ENCODE measurements at places on chromosomes 1 and 21.

- DNase-seq = no peak
Measured at GRCh38 chr1:204932573-204932909, 61.9 kb downstream of the NFASC start.

DNA sequence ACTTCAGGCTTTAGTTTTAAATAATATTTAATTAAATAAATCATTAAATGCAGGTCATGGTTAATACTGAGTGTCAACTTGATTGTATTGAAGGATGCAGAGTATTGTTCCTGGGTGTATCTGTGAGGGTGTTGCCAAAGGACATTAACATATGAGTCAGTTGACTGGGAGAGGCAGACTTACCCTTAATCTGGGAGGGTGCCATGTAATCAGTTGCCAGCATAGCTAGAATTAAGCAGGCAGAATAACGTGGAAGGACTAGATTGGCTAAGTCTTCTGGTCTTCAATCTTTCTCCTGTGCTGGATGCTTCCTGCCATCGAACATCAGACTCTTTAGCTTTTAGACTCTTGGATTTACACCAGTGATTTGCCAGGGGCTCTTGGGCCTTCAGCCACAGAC lies 85.3 kb downstream of the MAP3K21 start:
- DNase-seq = no peak

GRCh38 chr1:205003358-205004131 lies 39.5 kb upstream of the CNTN2 start:
- no peak for DNase-seq

GRCh38 chr1:225468270-225469020 lies 40.6 kb upstream of the LBR start:
- DNase-seq = no peak

DNA sequence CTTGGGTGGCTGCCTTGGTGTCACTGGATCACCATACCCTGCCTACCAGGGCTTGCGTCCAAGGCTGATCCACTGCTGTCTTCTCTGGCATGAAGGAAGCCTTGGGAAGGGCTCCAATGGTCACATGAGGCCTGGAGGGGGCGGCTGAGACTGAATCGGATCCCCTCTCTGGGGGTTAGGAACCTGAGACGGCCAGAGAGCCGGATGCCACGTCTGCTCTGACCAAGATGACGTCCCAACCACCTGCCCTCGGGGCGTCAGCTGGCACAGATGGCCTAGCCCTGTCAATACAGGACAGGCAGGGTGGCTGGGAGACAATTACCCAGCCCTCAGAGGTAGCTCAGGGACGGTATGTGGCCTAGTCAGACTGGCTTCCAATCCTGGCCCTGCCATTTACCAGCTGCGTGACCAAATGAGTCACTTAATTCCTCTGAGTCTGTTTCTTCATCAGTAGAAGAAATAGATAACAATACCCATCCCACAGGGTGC lies 5.4 kb downstream of the TRIM62 start:
- DNase-seq = no peak

DNA sequence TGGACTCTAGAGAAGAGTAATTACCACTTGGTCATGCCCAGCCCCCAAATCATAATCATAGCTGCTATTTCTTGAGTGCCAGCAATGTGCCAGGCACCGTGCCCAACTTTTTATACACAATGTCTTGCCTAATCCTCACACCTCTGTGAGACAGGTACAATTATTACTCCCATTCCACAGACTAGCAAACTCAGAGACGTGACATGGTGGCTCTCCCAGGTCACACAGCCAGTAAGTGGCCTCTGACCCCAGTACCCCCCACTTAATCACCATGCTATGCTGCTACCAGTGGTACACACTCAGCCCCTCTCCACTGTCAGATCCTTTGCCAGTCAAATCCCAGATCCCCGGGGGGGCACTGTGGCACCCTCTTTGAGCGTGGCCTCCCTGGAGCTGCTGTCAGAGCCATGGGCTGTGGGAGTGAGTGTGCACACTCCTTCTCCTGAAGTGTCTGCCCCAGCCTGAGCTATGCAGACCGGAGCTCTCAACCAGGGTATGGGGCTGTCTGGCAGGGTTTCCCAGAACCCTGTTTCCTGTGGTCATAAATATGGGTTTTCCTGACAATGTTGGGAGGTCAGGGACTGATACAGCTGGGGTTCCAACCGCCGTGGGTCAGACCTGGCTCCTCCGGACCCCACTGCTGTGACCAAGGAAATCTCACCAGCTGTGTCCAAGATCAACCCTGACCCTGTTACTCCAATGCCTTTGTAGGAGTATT lies 51.8 kb downstream of the LACTBL1 start:
- DNase-seq = no peak

DNA sequence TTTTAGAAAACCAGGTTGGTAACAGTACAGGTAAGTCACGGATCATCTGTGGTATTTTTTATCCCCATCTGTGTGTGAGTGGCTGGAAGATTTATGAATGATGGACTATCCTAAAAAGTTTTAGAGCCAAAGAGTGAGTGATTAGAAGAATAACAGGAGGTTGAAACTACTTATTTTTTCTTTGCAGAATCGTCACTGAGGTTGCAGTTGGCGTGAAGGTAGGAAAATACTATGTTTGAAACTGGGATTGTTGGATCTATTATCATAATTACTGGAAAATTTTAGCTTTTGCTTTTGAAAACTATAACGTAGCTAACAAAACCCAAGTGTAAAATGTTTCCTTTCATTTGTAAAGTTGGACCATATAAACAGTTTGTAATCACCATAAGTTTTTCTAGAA lies 1.8 kb downstream of the PTBP2 start:
- DNase-seq = no peak

- no peak for DNase-seq
Measured at GRCh38 chr1:230858918-230859729, 9.2 kb downstream of the C1orf198 start.

DNA sequence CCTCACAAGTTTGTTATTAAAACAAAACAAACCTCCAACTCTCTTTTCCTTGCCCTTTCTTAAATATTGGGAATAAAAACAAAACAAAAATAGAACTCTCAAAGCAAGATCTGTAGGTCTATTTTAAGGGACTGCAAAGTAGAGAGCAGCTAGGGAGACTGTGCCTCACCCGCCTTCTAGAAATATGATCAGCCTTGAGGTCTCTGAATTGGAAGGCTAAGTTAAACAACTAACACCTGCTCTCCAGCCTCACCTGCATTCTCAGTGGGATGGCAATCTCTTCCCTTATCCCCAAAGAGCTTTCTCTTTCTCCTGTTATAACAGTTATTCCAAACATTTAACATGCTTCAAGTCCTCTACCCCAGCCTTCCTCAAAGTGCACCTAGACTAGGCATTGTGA lies 75.5 kb upstream of the TNR start:
- DNase-seq = no peak

- no peak for DNase-seq
Measured at GRCh38 chr1:203508463-203509073, 14.6 kb downstream of the OPTC start.

DNA sequence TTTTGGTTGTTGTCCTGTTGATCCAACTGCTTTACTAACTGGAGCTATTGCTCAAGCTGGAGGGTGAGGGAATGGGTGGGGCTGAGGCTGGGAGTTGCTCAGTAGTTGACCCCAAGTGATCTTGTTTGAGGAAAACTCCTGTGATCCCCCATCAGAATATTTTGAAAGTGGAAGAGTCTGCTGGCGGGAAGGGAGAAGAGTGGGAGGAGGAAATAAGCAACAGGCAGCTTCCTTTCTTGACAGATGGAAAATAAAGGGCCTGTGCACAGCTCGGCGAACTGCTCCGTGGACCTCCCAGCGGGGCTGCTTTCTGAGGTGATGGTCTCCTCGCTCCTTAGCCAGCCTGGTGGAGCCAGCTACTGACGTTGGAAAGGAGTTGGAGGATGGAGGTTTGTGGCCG lies 199.1 kb upstream of the LMO4 start:
- DNase-seq = no peak

DNA sequence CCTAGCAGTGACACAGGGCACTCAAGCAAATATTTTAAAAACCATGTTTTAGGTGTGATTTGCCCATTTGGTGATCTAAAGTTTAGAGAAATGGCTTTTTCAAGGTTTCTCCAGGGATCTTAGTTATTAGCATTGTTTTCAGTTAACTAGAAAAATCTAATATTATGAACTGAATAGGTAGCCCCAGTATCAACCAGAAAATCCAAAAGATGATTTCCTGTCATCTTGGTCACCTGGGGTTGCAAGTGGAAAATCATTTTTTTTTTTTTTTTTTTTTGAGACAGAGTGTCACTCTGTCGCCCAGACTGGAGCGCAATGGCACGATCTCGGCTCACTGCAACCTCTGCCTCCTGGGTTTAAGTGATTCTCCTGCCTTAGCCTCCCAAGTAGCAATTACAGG lies 106.6 kb upstream of the FMN2 start:
- DNase-seq = no peak

- no peak for DNase-seq
Measured at GRCh38 chr1:26530410-26530894, 891 bp downstream of the RPS6KA1 start.

GRCh38 chr1:87963556-87963955 lies 634.9 kb downstream of the LMO4 start:
- no peak for DNase-seq

DNA sequence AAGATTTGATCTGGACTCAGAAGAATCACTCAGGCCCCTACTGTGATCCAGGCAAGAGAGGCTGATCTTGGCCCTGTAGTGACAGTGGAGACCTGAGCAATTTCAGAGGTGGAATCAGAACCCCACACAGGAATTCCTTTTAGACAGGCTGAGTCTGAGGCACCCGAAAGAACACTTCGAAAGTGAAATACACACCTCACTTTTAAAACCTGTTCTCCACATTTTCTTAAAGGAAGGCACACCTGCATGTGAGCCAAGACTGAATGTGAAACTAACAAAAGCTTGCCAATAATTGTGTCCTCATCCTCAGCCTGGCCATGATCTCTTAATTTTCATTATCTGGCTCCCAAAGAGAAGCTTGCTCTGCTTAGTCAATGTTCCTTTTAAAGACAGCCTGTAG lies 32.2 kb downstream of the SIPA1L2 start:
- DNase-seq = no peak

DNA sequence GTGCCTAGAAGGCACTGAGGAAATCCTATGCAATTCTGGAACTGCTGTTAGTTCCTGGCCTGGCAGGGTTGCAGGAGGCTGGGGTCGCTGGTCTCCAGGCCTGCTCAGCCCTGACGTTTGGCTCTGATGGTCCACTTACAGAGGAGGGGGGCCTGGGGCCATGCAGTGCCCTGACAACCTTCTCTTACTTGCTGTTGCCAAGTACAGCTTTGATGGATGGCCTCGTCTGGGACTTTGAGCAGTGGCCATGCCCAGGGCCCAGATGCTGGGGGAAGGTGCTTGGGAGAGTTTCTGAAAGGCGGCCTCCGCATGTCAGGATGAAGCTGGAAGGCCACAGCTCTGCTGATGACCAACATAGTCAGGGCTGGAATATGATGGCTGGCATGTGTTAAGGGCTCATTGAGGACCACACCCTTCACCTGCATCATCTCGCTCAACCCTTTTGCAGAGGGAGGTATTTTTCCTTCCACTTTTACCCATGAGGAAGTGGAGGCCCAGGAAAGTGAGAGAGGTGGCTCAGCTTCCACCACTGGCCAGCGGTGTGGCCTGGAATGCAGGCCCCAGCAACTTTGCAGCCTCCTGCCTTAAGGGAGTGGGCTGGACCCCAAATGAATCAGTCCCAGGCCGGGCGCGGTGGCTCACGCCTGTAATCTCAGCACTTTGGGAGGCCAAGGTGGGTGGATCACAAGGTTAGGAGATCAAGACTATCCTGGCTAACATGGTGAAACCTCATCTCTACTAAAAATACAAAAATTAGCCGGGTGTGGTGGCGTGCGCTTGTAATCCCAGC lies 34.7 kb upstream of the LRRC3 start:
- no peak for DNase-seq

DNA sequence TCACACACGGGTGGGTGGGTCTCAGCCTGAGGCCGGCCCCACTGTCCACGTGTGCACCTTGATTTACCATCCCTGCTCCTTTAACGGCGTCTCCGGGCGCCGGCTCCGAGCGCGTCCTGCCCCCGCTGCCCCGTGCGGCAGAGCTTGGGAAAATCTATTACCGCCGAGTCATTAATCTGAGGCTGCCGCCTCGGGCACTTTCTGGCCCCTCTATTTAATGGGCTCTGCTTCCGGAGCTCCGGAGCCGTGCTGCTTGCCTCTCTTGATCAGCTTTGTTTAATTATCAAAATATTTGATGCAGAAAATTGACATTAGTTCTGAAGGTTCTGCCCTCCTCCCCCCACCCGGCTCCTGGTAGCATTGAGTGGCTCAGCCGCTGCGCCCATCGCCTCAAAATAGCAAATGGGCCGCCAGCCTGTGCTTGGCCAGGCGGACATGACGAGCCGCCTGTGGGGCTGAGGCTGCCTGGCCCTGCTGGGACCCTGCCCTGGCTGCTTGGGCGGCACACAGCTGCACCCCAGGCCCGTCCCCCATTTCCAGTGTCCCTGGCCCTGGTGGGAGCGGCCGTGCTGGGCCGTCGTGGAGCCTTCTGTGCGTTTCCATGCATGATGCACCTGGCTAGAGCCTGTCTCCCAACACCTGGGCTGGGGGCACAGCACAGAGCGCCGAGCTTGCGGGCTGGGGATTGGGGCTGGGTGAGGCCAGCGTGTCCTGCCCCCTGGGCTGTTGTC lies 81.6 kb upstream of the TTC34 start:
- DNase-seq = no peak

- DNase-seq = no peak
Measured at GRCh38 chr1:75083223-75083622, 51.0 kb upstream of the LHX8 start.

GRCh38 chr1:16026723-16027484 lies 5.1 kb downstream of the CLCNKA start:
- no peak for DNase-seq

DNA sequence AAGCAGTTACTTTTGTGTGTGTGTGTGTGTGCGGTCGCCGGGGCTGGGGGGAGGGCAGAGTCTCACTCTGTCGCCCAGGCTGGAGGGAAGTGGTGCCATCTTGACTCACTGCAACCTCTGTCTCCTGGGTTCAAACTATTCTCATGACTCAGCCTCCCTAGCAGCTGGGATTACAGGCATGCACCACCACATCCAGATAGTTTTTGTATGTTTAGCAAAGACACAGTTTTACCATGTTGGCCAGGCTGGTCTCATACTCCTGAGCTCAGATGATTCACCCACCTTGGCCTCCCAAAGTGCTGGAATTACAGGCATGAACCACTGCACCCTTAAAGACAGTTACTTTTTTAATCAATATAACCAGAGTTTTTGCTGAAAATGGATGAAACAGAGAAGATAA lies 207.0 kb downstream of the PTPRC start:
- no peak for DNase-seq

- DNase-seq = no peak
Measured at GRCh38 chr1:70084314-70084915, 121.0 kb downstream of the LRRC40 start.

GRCh38 chr1:210272666-210273065 lies 40.1 kb downstream of the SERTAD4 start:
- DNase-seq = no peak

GRCh38 chr1:3063379-3064295 lies 5.4 kb upstream of the PRDM16 start:
- no peak for DNase-seq

DNA sequence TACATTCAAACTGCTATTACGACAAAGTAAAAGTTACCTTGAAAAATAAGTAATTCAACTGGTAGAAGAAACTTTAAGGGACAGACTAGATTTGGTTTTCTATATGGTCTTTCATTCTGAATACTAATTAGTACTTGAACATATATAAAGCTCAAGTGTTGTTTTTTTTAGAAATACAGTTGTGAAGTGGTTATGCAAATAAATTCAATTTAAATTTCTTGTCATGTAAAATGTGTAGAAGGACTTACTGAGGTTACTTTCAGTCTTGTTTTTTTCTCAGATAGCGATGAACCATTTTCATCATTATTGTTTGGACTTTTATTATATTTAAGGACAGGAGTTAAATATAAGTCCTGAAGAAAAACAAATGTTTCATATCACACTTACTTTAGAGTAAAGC lies 24.4 kb downstream of the HS2ST1 start:
- DNase-seq = no peak

GRCh38 chr1:59689730-59690129 lies 125.0 kb upstream of the HOOK1 start:
- no peak for DNase-seq

All from NCI-H1930 (cell line).